ENCODE measurements at places on chromosomes 3 and 15.

- peak; percentile 79 for DNase-seq
Observed at GRCh38 chr15:39869254-39869653, 50.8 kb downstream of the GPR176 start.

DNA sequence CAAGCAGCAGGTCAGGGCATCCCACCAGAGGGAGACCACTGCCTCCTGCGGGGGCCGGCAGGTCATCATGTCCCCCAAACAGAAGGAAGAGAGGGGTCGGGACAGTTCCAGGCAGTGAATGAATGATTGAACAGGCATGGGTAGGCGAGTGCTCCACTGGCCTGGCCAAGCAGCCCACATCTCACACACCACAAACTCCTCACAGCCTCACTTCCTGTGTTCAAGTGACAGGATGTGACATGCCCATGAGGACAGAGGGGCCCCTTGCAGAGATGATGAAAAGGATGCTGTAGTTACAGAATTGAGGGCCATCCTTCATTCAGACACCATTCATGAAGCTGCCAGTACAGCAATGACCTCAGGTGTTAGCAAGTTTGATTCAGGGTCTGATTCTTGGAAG is 3.7 kb downstream of the IQSEC1 start:
- no peak for DNase-seq

DNA sequence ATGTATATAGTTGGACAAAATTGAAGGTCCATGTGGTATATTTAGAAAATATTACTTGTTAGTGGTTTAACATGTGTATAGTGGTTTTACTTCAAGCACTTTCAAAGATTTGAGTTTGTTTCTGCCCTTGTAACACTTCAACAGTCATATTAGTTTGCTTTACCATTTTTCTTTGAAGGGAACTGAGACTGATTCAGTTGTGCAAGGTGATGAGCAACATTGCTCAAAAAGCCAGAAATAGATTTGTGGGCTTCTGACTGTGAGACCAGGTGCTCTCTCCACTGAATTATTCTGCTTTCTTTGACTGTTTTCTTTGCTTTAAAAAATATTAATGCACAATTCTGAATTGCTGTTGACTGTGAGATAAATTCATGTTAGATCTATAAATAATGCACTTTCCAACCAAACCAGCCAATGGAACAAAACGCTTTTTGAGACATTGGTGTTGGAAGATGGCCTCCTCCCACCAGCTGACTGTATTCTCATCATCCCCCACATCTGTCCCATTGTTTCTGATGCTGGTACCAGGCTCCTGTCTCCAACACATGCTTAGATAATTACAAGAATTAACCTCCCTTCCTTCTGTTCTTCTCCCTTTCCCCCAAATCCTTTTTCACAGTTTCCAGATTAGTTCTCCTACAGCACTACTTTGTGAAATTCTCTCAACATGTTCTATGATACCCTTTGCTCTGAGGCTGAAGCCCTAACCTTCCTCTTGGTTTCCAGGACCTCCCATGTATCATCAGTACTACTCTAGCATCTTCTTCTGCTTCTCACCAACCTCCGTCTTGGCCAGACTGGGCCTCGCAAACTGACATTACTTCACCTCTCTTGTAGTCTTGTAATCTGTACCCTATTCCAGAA is 27.9 kb downstream of the PLCL2 start:
- DNase-seq = no peak

DNA sequence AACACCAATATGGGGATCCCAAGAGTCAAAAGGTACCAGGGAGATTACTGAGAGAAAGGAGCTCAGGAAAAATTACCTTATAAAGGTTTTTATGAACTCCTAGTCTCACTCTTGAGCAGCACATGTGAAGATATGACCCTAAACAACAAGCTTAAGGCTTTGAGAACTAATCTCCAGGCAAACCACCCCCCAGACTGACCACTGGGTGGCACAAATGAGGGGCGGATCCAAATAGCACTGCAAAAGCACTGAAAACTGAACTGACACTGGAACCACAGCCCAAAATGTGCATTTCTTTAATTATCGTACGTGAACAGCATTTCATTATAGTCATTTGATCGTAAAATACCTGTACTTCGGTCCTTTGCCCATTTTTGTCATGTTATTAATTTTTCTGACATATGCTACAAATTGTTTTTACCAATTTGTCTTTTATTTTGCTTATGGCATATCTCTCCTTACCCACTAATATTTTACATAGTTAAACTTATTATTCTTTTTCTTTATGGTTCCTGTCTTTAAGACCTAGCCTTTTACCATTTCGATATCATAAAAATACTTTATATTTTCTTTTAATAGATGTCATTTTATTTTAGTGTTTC is 31.5 kb upstream of the TFDP2 start:
- no peak for DNase-seq

GRCh38 chr3:99523431-99524127 is 114.8 kb upstream of the COL8A1 start:
- no peak for DNase-seq
